ENCODE measurements at places on chromosomes 3 and 15. TPM values are rescaled to one million over a fixed set of nuclear protein-coding genes. Genes with fewer than 3 reads are reported as not detected.

- H3K36me3 ChIP-seq: peaks cover 69% of the 10 kb centered on the region
- DNase-seq: no peak
- H3K4me3 ChIP-seq: no peak overlapping the region
- peaks cover 20% of the 10 kb centered on the region for H3K4me1 ChIP-seq
Measured at GRCh38 chr3:158808697-158809096, 6.8 kb downstream of the MFSD1 start.

- H3K27ac ChIP-seq: peak overlapping the region; percentile 79
- H3K4me1 ChIP-seq: peaks cover 98% of the 10 kb centered on the region
- no peak for DNase-seq
Measured at GRCh38 chr3:71355862-71356261, 227.7 kb downstream of the FOXP1 start.

GRCh38 chr3:126983276-126983652 is 349 bp downstream of the PLXNA1 start:
- no peak for DNase-seq
- no peaks in the 10 kb centered on the region for H3K36me3 ChIP-seq
- H3K27me3 ChIP-seq: no peaks in the 10 kb centered on the region
- H3K4me1 ChIP-seq: peaks cover 13% of the 10 kb centered on the region
- H3K27ac ChIP-seq: no peak overlapping the region

DNA sequence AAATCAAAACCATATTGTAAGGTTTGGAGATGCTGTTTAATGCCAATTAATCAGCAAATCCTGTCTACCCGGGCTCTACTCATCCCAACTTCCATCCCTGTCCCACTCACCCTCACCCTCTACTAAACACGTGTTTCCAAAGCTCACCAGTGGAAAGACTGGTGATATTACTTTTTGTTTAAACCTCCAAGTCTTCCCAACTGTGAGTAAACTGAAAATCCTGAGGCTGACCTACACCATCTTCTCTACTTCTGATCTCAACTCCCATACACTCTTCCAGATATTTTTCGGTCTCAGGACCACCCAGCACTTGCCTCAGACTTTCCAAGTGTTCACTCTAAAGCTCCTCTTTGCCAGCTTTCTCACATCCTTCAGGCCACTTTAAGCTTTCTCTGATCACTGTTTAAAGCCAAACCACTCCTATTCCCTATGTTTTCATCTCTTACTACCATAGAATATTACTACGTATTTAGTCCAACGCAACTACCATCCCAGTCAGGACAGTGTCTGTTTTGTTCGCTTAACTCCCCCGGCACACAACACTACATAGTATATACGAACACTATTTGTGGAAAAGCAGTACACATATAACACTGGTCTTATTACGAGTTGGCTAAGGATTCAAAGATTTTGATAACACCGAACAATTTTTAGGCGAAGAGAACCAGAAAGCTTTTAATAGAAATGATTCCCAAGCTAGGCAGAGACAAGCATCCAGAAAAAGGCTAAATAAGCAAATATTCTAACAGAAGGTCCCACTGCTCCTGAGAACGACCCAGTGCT is 684 bp downstream of the RPL4 start:
- H3K4me3 ChIP-seq: peak overlapping the region; percentile 83
- DNase-seq: peak; percentile 50
- H3K36me3 ChIP-seq: peaks cover 37% of the 10 kb centered on the region
- H3K4me1 ChIP-seq: peaks cover 41% of the 10 kb centered on the region
- H3K27ac ChIP-seq: peak overlapping the region; percentile 86
- H3K27me3 ChIP-seq: no peaks in the 10 kb centered on the region

DNA sequence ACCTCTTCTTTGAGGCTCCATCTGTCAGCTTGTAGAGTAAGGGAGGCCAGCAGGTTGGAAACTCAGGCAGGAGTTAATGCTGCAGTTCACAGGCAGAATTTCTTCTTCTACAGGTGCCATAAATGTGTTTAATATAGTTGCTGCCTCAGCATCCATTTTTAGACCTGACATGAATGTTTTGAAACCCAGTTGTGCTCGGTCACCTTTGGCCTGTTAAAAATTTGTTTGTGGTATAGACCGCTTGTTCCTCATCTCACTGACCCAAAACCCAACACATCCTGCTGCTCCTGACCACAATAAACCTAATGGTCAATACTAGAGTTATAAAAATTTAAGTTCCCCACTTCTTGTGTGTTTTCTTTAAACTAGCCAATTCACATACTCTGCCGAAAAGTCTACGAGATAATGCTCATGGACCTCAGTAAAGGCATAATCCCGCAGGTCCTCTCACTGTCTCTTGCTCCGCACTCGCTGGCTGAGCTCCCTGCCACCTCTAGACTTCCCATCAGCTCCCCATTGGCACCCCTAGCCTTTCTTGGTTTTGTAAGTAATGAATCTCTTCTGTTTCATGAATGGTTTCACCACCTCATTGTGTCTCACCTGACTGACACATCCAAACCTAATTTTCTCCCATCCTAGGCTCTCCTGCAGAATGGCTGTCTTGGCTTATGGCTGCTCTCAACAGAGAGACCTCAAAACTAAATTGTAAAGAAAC is 138.5 kb upstream of the STRIT1 start:
- peaks cover 14% of the 10 kb centered on the region for H3K4me1 ChIP-seq
- no peaks in the 10 kb centered on the region for H3K27me3 ChIP-seq
- no peak overlapping the region for H3K27ac ChIP-seq
- H3K36me3 ChIP-seq: no peaks in the 10 kb centered on the region

DNA sequence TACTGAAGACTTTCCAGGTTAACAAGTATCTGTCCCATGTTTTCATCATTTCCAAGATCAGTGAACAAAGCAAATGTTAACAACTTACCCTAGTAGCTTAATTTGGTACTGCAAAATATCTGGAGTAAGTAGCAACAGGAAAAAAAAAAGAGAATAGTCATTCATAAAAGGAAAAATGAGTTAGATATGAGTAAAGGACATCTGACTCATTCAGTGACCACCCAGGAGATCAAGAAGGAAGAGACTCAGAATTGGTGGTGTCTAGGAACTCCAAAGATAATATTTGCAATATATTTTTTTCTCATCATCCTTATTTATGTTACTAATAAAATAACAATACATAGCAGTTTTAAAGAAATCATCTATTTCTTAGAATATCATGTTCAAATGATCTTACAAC is 253.8 kb upstream of the COL8A1 start:
- DNase-seq: no peak
- no peak overlapping the region for H3K4me3 ChIP-seq
- H3K27ac ChIP-seq: no peak overlapping the region

DNA sequence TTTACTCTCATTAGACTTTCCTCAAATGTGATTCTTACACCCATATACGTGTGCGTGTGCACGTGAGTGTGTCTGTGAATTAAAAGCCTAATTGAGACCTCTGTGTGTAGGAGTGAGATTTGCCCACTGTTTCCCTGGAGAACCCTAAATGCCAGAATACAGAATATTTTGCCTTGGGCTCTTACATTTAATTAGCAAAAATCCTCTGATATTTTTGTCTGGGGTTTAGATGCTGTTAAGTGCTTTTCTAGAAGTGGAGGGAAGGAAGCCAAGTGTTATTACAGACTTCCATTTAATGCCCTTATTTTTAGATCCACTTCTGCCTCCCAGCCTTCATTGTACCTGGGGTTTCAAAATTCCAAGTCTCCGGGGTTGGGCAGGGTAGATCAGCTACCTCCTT is 17.8 kb downstream of the ZNF35 start:
- H3K4me3 ChIP-seq: no peak overlapping the region
- H3K36me3 ChIP-seq: peaks cover 4% of the 10 kb centered on the region
- DNase-seq: no peak
- no peak overlapping the region for H3K27ac ChIP-seq
- no peaks in the 10 kb centered on the region for H3K27me3 ChIP-seq
- no peaks in the 10 kb centered on the region for H3K4me1 ChIP-seq

DNA sequence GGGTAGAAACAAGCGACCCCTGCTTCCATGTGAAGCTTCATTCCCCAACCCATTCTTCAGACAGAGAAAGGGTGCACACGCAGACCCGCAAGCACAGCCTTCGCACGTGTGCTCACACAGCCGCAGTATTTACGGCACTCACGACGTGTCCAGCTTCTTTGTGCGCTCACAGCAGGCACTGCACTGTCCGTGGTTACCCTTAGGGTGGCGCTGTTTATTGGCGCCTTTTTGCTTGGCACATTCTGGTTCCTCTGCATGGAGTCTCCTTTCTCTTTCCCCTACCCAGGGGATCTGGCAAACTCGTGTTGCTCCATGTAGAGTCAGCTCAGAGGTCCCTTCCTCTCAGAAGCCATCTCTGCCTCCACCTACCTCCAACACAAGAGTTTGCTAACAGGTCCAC is 115.1 kb downstream of the SLCO3A1 start:
- no peak overlapping the region for H3K4me3 ChIP-seq
- no peak overlapping the region for H3K27ac ChIP-seq
- no peaks in the 10 kb centered on the region for H3K36me3 ChIP-seq
- no peaks in the 10 kb centered on the region for H3K27me3 ChIP-seq
- DNase-seq: no peak

DNA sequence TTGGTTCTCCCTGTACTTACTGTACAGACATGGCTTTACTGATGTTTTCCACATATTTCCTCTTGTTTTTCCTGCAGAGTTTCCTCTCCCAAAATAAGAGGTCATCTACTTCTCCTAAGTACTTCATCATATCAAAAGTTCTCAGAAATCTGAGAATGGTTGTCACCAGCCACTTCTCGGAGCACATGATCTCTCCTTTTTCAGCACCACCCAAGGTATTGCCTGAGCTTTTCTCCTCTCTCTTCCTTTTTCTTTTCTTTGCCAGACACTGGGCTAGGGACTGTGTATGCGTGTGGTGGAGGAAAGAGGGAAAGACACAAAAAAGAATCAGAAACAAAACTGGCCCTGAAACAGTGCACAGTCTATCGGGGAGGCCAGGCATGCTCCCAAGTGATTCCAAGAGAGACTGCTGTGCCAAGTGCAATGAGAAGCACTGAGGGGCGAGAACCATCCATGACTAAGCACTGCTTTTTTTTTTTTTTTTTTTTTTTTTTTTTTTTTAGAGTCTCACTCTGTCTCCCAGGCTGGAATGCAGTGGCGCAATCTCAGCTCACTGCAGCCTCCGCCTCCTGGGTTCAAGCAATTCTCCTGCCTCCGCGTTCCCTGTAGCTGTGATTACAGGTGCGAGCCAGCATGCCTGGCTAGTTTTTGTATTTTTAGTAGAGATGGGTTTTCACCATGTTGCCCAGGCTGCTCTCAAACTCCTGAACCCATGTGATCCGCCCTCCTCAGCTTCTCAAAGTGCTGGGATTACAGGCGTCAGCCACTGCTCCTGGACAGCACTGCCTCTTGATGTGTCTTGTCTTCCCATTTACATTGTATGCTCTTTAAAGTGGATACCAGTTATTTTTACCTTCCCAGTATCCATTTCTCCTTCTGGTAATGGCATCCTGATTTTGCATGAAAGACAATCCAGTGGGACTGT is 194.0 kb upstream of the FEZF2 start:
- no peaks in the 10 kb centered on the region for H3K36me3 ChIP-seq
- 0 out of 2 replicates have a peak, but pooled peaks cover 2% of the 10 kb centered on the region for H3K27me3 ChIP-seq
- no peaks in the 10 kb centered on the region for H3K4me1 ChIP-seq
- no peak overlapping the region for H3K4me3 ChIP-seq

GRCh38 chr3:132134611-132135010 is 99.8 kb upstream of the CPNE4 start:
- peaks cover 4% of the 10 kb centered on the region for H3K4me1 ChIP-seq
- H3K27ac ChIP-seq: no peak overlapping the region
- DNase-seq: no peak
- H3K36me3 ChIP-seq: no peaks in the 10 kb centered on the region
- H3K27me3 ChIP-seq: no peaks in the 10 kb centered on the region

DNA sequence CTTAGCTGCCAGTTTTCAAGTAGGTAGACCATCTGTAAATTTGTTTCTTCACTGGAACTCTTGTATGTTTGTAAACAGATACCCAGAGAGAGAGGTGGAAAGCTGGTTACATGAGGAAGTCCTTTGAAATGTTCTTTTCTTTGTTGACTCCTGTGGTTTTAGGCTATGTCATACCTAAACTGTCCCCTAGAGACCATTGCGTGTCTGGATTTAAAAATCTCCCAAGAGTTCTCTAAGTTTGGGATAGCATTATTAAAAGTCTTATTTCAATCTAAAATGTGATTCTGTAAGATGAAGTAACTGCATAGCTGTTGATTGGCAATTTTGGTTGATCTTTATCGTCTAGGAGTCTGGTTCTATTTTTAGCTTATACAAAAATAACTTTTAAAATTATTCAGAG is 127.2 kb downstream of the GHSR start:
- no peak overlapping the region for H3K4me3 ChIP-seq
- H3K27ac ChIP-seq: no peak overlapping the region
- no peaks in the 10 kb centered on the region for H3K27me3 ChIP-seq
- no peak for DNase-seq

Gene GOLGA8S
- total RNA-seq: not detected

Gene CCDC71
- total RNA-seq: 18.4 TPM

Gene SERINC4
- not detected for total RNA-seq

Gene ATP6V1A
- 39.7 TPM for total RNA-seq

Gene IL20RB
- total RNA-seq: 1.1 TPM

Gene LYZL4
- total RNA-seq: not detected

Gene GOLGA8J
- total RNA-seq: not detected

Gene TJP1
- not detected for total RNA-seq

Gene CPEB1
- total RNA-seq: not detected

Gene TRPM1
- total RNA-seq: not detected

Gene STOML1
- 2.3 TPM for total RNA-seq

Gene INKA1
- total RNA-seq: 5.7 TPM

Measured in Karpas-422 (cell line).